ENCODE measurements at places on chromosomes 5 and 9. TPM values are rescaled to one million over a fixed set of nuclear protein-coding genes. Genes with fewer than 3 reads are reported as not detected.

DNA sequence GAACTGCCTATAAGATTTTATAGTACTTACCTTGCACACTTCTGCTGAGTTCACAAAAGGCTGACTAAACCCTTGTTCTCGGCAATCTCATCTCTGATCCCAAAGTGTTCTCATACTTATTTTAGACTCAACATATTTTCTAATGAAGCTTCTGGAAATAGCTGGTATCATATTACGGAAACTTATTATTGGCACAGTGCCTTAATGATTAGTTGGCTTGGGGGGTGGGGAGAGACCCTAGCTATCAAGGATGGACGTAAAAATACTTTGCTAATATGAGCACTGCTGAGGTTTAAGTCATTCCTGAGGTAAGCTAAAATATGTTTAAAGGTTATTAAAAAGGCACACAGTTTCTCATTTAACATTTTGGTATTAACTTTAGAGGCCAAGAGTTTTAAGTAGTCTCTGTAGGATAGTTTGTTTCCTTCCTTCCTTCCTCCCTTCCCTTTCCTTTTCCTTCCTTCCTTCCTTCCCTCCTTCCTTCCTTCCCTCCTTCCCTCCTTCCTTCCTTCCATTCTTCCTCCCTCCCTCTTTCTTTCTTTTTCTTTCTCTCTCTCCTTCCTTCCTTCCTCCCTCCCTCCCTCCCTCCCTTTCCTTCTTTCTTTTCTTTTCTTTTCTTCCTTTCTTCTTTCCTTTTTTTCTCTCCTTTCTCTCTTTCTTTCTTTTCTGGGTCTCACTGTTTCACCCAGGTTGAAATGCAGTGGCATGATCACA is 31.5 kb downstream of the ZSWIM6 start:
- DNase-seq, result no peak

GRCh38 chr5:40365342-40366330 is 314.1 kb upstream of the PTGER4 start:
- DNase-seq, result no peak

- no peak for DNase-seq
These were observed 1.3 kb downstream of the SMAD5 start for GRCh38 chr5:136133922-136134379.

- no peak for DNase-seq
These were observed 53.2 kb upstream of the KCNMB1 start for GRCh38 chr5:170442391-170442790.

DNA sequence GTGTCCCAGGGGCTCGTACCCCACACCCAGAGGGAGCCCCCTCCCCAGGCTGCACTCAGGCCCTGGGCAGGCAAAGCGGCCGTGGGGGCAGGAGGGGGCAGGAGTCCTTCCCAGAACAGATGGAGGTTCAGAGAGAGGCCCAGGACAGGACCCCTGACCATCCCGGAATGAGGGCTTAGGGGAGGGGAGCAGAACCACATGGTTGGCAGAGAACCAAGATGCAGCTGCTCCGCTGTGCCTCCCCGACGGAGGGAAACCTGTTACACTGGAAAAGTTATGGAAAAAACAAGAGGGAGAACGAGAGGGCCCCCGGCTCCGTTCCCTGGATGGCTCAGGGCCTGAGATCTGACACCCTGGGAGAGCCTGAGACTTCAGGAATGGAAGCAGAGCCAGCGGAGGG is 22.7 kb downstream of the SLC12A7 start:
- DNase-seq, result no peak

The STOML2 gene
- polyA plus RNA-seq, result 116 TPM

Measured in left renal pelvis (tissue), 4 donors.